Lower leg skin (tissue), 4 donors: ENCODE measurements at places on chromosomes 1 and 21.

- no peak for DNase-seq
Measured at GRCh38 chr21:45004481-45005247, 64.8 kb downstream of the SLX9 start.

- DNase-seq: no peak
Measured at GRCh38 chr1:33906156-33906555, 42.3 kb downstream of the HMGB4 start.

DNA sequence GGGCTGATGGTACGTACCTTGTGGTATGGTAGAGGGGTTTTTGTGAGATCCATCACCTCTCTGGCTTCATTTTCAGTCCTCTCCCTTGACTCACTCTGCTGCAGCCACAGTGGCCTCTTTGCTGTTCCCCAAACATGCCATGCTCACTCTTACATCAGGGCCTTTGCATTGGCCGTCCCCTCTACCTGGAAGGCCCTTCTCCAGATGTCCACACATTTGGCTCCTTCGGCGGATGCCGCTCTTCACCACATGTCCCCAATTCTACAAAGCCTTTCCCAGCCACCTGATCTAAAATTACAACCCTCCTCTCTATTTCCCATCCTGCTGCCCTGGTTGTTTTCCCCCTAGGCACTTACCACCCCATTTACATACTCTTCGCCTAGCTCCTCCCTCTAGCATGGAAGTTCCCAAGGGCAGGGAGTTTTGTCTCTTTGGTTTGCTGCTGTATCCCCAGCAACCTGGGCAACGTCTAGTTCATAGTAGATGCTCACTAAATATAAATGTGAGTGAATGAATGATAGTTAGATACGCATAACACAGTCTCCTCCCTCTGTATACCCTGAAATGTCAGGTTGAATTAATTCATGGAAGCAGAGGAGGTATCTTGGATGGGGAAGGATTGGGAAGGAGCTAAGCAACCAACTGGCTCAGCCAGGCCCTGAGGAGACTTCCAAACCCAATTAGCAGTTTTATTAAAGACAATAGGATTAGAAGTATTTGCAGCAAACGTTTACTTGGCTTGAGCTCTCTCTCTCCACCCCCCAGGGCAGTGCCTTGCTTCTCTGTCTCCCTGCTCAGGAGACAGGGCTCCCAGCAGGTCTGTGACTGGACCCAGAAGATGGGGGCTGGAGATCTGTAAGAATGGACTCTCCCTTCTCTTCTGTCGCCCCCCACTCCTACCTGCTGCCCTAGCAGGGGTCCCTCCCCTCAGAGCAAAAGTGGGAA, 264.2 kb downstream of the GRIK3 start:
- no peak for DNase-seq

DNA sequence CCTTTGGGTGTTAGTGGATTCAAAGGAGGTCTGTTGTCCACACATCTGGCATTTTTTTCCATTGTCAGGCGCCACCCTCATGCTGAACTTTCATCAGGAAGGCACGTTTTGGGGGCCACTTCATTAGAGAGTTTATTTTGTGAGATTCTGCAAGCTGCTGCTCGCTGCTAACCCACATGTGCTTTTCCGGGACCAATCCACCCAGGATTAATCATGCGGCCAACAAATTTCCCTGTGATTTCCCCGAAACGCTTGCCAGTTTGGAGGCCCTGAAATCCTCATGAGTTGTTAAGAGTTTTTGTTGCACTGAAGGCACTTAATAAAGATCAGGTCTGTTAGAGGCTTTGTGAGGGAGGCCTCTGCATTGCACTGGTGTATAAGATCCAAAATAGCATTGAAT, 2.4 kb downstream of the PDPN start:
- DNase-seq: no peak

- no peak for DNase-seq
Measured at GRCh38 chr21:31644643-31645042, 14.8 kb upstream of the SOD1 start.

GRCh38 chr1:233323718-233324117, 3.8 kb upstream of the MAP3K21 start:
- no peak for DNase-seq

DNA sequence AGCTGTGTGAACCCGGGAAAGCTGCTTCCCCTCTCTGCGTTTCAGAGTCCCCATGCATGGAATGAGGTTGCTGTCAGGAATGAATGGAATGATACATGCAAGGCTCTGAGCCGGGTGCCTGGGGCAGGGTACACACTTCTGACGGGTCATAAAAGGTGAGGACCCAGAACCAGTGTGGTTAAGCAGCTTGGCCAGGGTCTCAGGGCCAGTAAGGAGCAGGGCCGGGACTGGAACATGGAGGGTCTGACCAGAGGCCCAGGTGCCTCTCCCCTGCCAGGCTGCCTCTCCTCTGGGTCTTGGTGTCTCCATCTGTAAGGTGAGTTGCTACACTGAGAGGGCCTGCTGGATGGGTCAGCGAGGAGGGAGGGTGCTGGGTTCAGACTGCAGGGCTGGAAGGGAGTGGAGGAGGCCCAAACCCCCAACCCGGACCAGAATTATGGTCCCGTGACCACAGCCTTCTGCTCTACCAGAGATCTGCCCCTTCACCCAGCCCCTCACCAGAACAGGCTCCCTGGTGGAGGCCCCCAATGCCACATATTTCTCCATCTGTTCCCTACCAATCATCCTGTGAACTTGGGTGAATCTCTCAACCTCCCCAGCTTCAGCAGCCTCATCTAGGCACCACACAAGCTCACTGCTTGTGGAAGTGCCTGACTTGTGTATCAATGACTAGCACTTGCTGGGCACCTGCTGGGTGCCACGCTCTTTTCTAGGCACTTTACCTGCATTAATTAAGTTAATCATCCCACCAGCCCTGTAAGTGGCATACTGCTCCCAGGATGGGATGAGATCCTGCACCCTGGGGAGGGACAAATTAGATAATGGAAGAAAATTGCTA, 16.2 kb upstream of the LRP8 start:
- DNase-seq: peak; percentile 64

- no peak for DNase-seq
Measured at GRCh38 chr1:238468068-238468467, 577.3 kb upstream of the ZP4 start.

GRCh38 chr1:45304311-45305081, 22.2 kb upstream of the HPDL start:
- peak; percentile 86 for DNase-seq

DNA sequence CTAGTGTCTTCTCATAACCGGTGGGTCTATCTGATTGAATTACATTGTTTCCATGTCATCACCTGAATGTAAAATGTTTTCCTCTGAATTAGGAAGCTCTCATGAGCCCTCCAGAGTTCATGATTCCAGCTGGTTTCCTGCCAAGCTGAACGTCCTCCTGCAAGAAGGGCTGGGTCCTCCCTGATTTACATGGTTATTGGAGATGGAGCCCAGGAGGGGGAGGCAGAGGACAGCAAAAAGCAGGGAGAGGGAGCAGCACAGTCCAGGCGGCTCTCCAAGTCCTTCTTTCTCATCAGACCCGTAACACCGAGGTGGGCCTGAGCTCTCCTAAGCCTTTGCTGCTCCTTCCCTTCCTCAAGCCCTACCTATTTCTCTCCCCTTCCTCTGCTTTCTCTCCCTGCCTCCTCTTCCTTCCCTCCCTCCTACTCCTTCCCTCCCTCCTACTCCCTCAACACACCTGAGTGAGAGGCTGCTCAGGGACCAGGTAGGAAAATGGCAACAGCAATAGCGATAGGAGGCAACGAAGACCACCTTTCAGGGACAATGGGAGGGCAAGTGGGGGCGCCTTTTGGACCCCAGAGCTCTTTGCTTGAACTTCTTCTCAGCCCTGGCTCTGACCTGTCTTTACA, 265.9 kb downstream of the PRDM2 start:
- DNase-seq: peak; percentile 48

GRCh38 chr1:11337580-11338073, 64.6 kb downstream of the UBIAD1 start:
- no peak for DNase-seq

GRCh38 chr1:65946376-65946775, 153.7 kb downstream of the PDE4B start:
- no peak for DNase-seq

GRCh38 chr1:181557313-181557712, 74.0 kb downstream of the CACNA1E start:
- DNase-seq: no peak

DNA sequence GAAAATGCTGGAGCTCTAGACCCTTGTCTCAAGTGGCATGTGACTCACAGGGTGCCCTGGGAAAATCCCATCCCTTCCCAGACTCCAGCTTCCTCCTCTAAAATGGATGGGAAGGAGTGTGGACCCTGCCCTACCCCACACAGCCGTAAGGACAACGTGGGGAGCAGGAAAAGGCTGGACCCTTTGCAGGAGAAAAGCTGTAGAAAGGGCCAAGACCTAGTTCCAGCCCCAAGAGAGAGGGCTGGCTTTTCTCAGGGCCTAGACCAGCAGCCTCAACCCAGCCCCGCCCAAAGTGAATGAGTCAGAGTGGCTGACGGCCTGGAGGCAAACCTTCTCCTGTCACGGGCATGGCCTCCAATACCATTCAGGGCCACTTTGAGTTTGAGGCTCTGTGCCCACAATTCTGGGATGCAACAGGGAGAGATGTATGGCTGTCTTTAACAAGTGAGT, 1.1 kb downstream of the LAMB3 start:
- DNase-seq: peak; percentile 80
